ENCODE measurements at places on chromosomes 16 and 17. TPM values are rescaled to one million over a fixed set of nuclear protein-coding genes. Genes with fewer than 3 reads are reported as not detected.

CSF3 gene
- not detected for polyA plus RNA-seq

KRTAP4-3 gene
- polyA plus RNA-seq, result not detected

- DNase-seq, result no peak
Observed at GRCh38 chr16:2467528-2468232, 3.4 kb upstream of the NTN3 start.

DNA sequence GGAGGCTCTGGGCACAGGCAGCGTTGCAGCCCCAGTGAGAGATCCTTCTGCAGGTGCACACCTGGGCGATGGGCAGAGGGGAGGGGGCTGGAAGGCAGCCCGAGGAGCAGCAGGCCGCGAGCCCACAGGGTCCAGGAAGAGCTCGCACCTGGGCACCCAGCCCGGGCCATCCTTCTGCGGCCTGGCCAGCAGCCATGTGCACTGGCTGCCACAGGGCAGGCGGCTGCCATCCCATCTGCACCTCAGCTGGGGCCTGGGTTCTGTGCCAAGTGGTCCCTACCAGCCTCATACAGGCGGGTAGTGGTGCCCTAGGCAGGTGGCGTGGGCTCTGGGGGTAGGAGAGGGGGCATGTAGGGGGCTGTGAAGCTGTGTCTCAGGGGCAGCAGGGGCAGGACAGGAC, 197.2 kb downstream of the RBFOX3 start:
- no peak for DNase-seq

DNA sequence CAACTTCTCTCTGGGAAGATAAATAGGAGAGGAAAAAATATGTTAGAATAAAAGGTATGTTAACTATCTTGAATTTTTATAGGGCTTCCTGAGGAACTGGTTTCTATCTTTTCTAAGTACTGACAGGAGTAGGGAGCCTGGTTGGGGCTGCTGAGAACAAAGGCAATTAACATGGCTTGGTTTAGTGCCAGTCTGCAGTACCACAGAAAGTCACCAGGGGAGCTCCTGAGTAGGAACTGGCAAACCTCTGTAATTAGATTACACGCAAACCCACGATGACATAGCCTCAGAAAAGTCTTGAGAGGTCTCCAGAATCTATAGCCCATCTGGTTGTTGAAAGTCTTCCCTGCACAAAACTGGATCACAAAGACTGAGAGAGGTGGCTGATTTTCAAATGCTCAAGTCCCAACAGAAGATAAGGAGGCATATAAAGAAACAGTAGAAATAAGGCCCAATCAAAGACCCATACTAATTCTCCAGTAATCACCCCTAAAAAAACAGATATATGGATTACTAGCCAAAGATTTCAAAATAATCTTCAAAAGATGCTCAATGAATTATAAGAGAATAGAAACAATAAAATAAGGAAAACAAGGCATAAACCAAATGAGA, 11.7 kb upstream of the CNTNAP4 start:
- DNase-seq, result no peak

- peak; percentile 79 for DNase-seq
Observed at GRCh38 chr17:78133971-78134898, 3.7 kb downstream of the TMC8 start.

DNA sequence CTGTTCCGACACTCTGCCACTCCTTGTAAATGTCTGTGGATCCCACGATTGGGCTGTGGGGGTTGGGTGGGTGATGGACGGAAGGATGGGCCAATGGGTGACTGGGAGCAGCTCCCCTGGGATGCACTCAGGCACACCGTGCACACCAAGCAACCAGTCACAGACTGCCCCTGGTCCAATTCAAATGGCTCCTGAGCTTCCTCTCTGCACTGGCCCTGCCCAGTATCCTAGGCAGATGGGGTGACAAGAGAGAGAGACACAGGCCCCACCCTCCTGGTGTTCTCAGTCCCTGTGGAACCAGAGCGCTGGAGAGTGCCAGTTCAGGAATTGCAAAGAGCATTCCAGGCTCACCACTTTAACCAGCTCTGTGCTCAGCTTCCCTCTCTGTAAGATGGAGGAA, 32.8 kb downstream of the BEAN1 start:
- DNase-seq, result no peak

DNA sequence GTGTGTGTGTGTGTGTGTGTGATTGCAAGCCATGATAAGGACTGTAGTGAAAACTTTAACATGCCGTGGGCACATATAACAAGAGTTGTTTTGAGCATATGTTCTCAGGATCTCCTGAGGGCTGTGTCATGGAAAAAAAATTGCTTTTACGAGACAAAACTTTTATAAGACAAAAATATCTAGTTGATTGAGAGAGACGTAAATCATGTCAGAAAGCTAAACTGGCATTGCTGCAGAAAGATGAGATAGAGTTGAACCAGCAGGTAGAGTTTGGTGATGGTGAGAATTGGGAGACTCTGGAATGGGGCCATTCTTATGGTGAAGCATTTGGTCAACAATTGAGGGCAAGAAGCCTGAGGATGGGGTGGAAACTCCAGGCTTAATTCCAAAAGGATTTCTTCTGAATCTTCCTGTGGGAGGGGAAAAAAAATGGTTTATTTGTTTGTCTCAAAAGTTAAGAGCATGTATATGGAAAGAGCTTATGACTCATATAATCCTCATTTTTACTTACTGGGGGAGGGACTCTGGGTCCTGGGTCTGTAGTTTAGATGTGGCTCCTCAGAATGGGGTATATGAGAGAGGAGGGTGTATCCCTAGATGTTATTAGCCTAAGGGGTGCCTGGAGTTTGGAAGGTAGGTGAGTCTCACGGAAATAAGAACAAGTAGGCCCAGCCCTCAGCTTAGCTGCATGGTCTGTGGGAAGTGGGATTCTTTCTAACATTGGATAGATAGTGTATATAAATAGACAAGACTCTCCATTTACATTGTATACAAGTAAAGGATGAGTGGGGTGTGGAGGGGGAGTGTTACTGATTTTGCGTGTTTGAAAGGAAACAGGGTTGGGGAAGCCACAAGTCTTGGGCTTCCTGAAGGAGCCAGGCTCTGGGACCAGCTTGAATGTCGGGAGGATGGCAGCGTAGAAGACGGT, 7.1 kb downstream of the MINK1 start:
- no peak for DNase-seq

DNA sequence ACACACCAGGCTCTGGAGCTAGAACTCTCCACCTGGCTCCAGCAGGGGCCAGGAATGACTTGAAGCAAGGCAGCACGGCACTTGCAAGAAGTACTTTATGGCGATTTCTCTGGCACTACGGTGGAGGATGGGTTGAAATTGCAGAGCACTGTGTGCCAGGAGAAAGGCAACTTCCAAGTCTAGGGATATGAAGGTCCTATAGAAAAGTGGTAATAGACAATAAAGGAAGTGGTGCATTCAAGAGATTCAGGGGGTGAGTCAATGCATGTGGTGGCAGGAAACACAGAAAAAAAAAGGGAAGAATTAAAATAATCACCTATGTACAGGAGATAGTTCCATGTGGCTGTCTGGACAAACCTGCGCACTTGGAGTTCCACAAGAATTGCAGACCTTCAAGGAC, 240.3 kb upstream of the DYNLRB2 start:
- no peak for DNase-seq
